ENCODE measurements at places on chromosomes 2 and 18.

GRCh38 chr2:39379643-39380524 is 57.2 kb downstream of the MAP4K3 start:
- DNase-seq, result no peak

DNA sequence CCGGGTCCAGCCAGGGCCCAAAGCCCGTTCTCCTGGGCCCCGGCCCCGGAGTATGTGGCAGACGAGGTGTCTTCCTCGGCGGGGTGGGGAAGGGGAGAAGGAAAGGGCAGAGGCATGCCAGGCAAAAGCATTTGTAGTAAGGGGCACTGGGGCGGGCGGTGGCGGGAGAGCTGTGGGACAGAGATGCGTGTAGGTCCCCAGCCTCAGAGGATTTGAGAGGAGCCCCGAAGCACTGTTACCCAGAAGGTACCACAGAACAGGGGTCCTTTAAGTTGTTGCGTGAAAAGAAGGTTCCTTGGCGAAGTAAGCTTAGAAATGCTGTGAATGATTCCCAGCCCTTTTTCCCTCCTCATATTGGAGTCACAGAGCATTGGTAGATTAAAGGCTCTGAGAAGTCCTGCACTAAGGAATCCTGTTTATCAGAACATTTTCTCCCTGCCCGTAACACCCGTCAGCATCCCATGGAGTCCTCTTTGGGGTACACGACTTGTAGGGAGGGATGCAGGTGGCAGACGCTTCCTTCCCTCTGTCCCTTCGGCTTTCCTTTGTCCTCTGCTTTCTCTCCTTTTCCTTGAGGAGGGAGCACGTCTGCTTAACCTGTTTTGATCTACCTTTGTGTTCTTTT is 12.5 kb downstream of the GAREM2 start:
- DNase-seq, result no peak

DNA sequence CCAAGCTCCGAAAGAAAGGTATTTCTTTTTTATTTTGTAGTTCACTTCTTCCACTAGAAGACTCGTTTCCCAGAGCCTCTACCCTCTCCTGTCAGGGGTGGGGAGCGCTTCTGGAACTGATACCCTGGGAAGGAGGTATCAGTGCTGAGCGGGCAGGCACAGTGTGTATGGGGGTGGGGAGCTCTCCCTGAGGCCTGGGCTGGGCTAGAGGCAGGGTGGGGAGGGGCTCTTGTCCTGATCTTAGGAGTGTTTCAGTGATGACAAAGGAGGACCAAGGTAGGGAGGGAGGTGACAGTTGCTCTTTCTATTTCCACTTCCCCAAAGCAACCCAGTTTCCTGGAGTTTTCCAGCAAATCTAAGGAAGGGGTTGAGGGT is 65.4 kb downstream of the ARHGAP25 start:
- DNase-seq, result no peak

- DNase-seq, result no peak
These were observed 54.7 kb downstream of the BCL2 start for GRCh38 chr18:63264871-63265270.

DNA sequence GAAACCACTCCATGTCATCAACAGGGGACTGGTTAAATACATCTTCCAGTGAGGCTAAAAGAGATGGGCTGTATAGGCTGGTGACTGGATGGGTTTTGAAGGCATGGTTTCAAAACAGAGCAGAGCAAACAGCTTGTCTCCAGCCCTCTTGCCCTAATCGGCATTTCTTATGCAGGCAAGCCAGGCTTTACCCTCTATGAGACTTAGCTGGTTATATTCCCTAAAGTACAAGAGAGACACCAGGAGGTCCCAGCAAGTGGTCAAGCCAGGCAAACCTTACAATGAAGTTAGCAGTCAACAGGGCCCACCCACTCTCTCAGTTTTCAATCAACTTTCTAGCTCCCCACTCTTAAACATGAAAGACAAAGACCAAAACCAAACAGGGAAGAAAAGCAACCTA is 19.0 kb downstream of the OSBPL1A start:
- DNase-seq, result no peak

All from stimulated activated CD4-positive, alpha-beta T cell treated with anti-CD3 and anti-CD28 coated beads, Interleukin-12 subunit alpha, Interleukin-12 subunit beta, amount 100 ng/mL, for 4 hours (primary cell).